ENCODE measurements at places on chromosomes 2 and 18.

- no peak for DNase-seq
Measured at GRCh38 chr2:33560017-33560416, 39.1 kb downstream of the FAM98A start.

GRCh38 chr2:241114836-241115235 is 12.7 kb upstream of the MTERF4 start:
- no peak for DNase-seq

DNA sequence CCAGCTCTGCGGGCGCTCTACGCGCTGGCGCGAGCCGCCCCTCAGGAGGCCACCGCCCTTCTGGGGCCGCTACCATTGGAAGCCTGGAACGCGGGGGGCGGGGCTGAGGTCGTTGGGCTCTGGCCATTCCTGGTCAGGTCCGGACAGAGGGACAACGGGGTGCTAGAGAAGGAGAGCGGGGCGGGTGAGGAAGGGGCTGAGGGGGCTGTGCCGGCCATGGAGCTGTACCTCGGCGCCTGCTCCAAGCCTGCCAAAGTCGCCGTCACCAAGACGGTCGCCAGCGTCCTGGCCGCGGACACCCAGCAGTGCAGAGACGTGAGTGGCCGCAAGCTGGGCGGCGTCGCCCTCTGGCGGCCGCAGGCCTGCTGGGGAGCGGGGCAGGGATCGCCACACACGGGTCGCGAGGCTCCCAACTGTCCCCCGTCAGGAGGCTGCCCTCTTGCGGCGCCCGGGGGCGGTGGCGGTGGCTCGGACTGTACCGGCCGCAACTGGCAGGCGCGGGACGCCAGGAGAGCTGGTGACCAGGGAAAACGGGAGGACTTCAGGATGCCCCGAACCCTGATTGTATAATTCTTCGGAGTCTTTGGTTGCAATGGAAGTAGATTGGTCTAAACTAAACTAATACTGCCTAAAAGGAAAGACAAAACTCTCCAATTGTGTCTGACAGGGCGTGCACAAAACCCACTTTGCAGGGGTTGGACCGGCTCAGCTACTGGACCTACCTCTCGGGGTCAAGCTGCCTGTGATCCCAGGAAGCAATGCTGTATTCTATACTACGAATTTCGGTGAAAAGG is at the start of gene FSIP2:
Gene FSIP2, plus strand, starts transcription at position 126 of the 794 bp plus-strand sequence. Its CDS starts 91 bp downstream, at position 217.
- DNase-seq = no peak

DNA sequence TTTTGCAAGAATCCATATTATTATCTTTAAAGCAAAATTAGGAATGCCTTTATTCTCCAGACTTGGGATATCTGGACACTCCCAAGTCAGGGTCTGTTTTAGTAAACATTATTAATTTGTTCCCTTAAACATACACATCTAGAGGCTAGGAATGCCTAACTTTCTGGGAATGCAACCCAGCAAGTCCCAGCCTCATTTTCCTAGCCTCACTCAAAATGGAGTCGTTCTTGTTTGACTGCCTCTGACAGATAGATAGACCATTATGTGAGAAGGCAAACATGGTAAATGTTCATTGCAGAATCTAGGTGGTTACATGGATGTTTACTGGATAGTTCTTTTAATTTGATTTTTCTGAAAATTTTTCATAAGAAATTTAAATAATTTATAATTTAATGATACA is 270.1 kb upstream of the STON1 start:
- DNase-seq = no peak

GRCh38 chr2:42168459-42169099 is 574 bp upstream of the EML4 start:
- no peak for DNase-seq

DNA sequence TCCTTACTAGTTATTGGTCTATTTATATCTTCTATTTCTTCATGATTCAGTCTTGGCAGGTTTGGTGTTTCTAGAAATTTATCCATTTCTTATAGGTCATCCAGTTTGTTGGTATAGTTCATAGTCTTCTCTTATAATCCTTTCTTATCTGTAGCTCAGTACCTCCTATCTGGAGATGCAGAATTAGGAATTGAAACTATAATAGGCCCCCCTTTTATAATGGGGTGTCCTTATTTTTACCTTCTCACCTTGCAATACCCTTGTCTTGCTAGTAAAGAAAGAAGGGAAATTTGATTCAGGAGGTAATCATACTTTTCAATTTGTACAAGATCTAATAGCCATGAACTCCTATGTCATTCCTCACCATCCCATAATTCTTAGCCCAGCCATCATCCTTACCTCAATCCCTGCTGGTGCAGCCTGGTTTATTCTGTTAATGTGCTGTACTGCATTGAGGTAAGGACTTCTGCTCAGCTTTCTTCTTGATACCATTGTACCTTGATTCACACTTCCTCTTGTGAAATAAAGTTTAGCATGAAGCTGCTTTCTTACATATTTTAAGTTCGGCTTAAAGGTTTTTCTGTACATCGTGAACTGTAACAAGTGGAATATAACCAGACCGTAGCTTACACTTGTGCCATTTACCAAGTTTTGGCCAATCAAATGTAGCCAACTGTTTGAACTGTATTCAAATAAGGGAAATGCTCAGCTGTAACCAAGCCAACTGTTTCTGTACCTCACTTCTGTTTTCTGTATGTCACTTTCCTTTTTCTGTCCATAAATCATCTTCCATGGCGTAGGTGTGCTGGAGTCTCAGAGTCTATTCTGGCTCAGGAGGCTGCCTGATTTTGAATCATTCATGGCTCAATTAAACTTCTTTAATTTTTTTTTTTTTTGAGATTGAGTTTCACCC is 40.1 kb upstream of the PTH2R start:
- no peak for DNase-seq
